ENCODE measurements at places on chromosomes 11 and 22.

DNA sequence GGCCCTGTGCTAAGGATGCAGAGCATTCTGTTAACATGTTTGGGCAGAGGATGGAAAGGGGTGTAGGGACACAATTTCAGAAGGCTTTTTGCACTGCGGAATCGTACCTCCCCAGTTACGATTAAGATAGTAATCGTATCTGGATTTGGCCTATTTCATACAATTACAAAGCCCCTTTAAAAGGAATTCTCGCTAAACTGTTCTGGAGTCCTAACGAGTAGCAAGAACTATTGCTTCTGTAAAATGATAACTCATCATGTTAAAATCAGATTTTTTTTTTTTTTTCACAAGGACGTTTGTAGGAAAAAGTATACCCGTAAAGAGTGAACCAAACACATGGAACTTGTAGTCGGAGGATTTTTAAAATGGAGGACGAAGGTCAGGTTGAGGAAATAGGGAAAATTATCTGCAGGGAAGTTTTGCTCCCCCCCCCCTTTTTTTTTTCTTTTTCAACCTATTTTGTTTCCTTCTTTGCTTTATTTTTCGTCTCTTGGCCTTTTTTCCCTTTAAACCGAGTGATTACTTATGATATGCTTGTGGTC, 934 bp downstream of the HSD17B12 start:
- no peak for DNase-seq

DNA sequence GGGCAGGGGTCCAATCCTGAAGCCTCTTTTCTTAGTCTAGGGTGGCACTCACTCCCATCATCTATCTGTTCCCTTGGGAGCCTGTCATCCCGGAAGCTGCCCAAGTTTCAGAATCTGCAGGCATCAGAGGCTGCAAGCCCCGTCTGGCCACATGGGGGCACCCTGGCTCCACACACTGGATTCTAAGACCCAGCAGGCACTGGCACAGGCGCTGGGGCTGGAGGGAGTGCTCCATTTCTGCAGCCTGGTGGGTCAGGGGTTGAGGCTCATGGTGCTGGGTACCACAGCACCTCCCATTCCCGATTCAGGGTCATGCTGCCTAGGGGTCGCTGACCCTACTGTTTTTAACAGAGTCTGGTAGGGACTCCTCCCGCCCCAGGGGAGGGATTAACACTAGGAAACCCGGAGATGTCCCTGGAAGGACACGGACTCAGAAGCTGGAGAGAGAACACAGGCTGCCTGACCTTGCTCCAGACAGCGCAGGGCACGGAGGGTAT, 243.9 kb upstream of the SYN3 start:
- peak; percentile 8 for DNase-seq

DNA sequence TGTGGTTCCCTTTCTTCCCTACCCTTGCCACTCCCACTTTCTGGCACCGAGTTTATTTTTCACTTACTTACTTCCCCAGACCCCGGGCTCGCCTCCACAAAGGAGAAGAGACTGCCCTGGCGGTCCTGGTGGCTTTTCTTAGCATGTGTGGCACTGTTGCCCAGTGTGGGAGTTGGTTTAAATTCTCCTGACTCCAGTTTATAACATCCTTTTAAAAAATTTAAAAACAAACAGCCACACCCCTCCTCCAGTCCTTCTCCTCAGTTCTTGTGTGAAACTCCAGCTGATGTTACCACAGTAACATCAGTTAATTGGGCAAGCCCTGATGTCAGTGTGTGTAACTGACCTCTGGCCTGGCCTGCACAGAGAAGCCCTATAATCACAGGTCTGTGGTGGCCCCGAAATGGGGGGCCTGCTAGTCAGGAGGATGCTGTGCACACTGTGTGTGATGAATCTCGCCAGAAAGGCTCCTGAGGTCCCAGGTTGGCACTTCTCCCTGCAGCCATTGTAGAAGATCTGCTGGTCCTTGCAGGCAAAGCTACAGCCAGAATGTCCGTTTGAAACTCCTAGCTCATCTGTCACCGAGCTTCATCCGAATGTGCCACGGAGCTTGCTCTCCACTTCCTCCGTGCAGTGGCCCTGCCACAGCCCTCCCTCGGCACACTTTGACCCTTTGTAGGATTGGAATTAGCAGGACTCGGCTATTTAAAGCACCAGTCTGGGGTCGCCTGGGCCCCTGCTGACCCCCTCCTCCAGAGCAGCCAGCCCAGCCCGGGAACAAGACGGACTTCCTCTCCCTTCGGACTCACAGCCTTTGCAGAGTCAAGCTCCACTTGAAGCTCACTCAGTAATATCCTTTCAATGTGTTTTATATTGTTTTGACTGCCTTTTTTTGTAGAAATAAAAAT, 7.6 kb downstream of the YDJC start:
- no peak for DNase-seq

DNA sequence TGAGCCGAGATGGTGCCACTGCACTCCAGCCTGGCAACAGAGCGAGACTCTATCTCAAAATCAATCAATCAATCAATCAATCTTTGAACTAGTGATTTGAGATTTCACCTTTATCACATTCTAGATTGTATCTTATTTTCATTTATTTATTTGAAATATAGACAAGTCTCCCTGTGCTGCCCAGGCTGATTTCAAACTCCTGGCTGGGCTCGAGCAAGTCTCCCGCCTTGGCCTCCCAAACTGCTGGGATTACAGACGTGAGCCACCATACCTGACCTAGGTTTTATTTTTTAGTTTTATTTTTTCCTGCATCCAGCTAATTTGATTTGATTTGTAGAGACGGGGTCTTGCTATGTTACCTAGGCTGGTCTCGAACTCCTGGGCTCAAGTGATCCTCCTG, 17.1 kb downstream of the F2 start:
- no peak for DNase-seq

DNA sequence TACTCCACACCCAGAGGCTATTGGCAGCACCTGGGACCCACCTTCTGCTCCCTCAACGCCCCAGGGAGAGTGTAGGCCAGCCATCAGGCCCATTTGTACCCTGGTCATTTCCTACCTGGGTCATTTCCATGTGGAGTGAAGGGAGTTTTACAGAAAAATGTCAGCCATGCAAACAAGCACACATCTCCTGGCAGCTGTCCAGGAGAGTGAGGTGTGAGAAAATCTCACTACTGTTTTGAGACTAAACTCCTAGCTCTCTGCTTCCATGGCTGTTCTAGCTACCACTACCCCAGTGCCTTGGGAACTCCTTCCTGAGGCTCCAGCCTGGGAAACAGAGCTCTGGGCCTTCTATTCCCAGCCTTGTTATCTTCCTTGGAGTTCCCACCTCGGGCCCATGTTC, 2.8 kb upstream of the TMPRSS13 start:
- no peak for DNase-seq

GRCh38 chr22:42344361-42344905, 74.0 kb upstream of the TCF20 start:
- no peak for DNase-seq

DNA sequence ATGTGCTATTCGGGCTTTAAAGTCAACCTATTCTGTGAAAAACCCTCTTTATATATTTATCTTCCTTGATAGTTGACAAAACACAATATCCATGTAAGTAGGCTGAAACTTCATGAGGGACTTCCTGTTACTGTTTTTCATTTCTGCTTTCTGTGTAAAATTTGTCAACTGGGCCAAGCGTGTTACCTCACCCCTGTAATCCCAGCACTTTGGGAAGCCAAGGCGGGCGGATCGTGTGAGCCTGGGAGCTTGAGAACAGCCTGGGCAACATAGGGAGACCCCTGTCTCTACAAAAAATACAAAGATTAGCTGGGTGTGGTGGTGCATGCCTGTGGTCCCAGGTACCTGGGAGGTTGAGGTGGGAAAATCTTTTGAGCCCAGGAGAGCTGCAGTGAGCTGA, 66.5 kb upstream of the SLC25A18 start:
- no peak for DNase-seq

GRCh38 chr11:36441610-36442208, 68.4 kb downstream of the TRAF6 start:
- no peak for DNase-seq

DNA sequence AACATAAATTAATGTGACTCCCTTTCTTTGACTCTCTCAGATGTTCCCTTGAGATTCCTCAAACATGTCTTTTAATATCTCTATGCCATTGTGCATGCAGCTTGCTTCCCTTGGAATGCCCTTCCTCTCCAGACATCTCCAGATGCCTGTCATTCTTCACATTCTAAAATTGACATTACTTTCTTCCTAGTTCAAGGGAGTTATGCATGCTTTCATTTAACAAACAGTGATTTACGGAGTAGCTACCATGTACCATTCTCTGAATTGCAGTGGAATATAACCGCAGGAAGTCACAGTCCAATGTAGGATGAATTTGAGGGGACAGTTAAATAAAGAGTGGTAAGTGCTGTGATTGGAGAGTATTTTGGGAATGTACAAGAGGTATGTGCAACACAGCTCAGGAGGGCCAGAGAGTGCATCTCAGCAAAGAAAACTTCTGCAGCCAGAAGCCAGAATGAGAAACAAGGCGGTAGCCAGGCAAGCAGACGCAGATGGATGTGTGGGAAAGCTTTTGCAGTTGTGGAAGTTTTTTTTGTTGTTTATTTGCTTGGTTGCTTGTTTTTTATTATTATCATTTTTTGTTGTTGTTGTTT, 18.7 kb downstream of the MMP10 start:
- no peak for DNase-seq

DNA sequence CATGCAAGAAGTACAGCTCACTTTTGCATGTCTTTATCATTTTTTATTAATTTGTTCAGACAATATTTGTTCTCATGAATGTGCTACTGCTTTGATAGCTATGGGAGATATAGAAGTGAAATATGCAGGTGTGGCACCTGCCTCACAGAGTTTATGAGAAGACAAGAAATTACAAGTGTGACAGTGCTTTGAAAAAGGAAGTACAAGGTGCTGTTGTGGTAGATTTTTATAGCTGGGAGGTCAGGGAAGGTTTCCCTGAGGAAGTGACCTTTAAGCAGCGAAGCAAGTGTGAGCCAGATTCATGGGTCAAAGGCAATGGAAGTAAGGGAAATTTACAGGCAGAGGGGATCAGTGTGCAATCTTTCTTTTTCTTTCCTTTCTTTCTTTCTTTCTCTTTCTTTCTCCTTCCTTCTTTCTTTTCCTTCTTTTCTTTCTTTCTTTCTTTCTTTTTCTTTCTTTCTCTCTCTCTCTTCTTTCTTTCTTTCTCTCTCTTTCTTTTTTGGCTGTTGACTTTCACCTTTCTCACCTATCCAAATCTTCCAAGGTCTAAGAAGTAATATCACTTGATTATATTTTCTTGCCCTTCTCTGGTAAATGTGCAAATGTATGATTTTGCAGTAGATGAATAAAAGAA, 6.4 kb upstream of the BMAL1 start:
- no peak for DNase-seq

DNA sequence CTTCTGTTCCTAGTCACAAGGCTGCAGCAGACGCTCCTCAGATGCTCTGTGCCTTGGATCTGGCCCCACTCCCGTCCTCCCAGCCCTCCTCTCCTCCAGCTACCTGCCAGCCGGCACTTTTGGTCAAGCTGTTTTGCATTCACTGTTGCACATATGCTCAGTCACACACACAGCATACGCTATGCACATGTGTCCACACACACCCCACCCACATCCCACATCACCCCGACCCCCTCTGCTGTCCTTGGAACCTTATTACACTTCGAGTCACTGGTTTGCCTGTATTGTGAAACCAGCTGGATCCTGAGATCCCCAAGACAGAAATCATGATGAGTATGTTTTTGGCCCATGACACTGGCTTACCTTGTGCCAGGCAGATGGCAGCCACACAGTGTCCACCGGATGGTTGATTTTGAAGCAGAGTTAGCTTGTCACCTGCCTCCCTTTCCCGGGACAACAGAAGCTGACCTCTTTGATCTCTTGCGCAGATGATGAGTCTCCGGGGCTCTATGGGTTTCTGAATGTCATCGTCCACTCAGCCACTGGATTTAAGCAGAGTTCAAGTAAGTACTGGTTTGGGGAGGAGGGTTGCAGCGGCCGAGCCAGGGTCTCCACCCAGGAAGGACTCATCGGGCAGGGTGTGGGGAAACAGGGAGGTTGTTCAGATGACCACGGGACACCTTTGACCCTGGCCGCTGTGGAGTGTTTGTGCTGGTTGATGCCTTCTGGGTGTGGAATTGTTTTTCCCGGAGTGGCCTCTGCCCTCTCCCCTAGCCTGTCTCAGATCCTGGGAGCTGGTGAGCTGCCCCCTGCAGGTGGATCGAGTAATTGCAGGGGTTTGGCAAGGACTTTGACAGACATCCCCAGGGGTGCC, 109.8 kb downstream of the BCR start:
- no peak for DNase-seq

DNA sequence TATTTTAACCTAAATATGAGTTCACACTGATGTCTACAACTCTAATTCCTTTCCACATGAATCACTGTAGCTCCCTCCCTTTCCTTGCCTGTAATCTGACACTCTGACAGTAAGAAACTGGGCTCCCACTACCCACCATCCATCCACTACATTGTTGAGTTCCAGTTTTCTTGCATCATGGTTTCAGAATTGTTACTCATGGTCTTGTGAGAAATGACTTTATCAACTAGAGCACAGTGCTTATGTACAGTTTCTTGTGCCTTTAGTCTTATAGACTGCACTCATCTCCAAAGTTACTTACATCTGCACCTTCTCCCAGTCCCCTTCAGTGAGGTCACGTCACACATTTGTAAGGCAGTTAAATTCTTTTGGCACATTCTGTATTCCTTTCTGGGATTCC, 78.6 kb downstream of the RTL6 start:
- no peak for DNase-seq

DNA sequence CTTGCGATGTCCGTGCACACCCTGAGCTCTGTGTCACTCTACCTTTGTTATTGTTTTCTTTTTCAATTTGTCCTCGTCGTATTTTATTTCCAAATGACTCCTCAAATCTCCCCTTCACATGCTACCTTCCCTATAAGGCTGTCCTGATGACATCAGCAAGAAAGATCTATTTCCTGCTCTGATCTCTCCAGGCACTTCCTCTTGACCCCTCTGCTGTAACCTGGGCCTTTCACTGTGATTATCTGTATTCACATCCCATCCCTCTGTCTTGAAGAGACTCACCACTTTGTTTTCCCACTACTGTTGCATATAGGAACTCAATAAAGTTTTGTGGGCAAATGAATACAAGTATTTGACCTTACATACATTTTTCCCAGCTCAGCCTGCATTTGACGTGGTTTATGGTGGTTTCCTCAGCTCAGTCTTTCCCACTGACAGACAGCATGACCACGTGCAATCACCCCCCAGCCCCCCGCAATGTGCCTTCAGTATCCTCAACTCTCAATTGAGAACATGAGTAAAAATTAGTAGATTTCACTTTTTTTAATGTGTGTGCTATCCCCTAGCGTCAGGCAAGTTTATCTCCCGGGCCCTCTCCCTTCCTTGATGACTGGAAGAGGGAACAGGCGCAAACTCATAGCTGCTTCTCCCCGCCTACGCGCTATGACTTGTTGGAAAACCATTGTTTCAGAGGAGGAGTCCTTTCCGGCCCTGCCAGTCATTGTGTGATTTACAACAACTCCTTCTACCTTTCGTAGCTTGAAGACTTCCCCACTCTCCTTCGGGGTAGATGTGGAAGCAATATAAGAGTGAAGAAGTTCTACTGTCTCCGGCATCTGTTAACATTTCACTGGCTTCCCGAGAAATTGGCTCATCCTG, 498.5 kb downstream of the NTM start:
- no peak for DNase-seq

- DNase-seq = no peak
Measured at GRCh38 chr22:22020425-22020852, 37.9 kb upstream of the TOP3B start.

- DNase-seq = no peak
Measured at GRCh38 chr22:20430101-20430719, 7.4 kb downstream of the SCARF2 start.

Measured in esophagus squamous epithelium (tissue), 5 donors.